SW 1271 (cell line): ENCODE measurements at places on chromosomes 5 and 9.

- no peak for DNase-seq
These were observed 182.4 kb downstream of the NFIB start for GRCh38 chr9:14131356-14132088.

- no peak for DNase-seq
These were observed 241.8 kb downstream of the GAS1 start for GRCh38 chr9:86705490-86705889.

GRCh38 chr9:100472268-100472667 is 681 bp upstream of the TMEFF1 start:
- no peak for DNase-seq

- no peak for DNase-seq
These were observed 390.3 kb downstream of the ANXA1 start for GRCh38 chr9:73541923-73542322.

GRCh38 chr5:94691949-94692348 is 73.5 kb downstream of the SLF1 start:
- peak; percentile 24 for DNase-seq

- DNase-seq, result no peak
These were observed 12.0 kb upstream of the PCSK5 start for GRCh38 chr9:75878488-75878860.

DNA sequence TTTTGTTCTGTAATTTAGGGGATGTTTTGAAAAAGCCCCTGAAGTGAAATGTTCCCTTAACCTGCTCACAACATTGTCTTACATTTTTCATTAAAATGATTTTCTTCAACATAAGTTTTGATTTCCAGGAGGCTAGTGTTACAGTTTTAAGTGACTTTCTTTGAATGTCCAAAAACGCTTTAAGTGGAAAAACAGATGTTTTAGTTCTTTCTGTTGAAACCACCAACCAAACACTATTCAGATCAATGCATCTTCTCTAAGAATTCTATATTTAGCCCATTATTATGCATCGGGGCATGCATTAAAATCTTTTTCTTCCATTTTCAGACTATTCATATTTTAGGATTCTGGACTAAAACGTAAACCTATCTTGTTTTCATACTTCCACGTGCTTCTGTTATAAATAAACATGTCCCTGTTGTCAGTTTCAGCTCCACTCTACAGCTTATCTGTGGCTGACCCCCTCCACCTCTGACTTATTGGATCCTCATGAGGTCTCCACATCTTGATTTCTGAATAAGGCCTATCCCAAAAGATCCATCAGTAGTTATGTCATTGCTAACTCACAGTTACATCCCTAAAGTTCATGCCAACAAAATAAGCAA is 882.3 kb upstream of the SEMA6A start:
- DNase-seq, result no peak

DNA sequence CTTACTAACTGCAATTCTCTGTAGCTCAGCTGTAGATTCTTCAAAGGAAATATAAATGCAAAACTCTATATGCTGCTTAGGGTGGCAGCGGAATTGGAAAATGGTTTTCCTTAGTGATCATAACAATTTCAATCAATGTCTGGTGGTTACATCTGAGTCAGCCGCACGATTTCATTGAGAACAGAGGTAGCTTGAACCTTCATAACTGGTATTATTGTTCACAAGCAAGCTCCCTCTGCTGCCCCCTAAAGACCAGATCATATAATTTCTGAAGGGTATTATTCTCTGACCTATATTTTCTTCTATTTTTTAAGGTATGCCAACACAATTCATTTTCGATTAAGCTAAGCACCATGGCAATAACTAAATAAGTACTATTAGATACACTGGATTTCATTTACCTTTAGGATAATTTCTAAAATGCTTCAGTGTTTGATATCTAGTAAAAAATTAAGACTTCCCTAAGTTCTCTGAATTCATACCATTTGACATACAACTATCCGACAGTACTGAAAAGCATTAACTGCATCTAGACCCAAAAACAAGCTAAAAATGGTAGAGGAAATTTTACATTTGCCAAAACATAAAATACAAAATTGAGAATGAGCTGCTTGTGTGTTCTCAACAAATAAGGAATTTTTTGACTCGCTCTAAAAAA is 181.1 kb upstream of the SPEF2 start:
- DNase-seq, result no peak

DNA sequence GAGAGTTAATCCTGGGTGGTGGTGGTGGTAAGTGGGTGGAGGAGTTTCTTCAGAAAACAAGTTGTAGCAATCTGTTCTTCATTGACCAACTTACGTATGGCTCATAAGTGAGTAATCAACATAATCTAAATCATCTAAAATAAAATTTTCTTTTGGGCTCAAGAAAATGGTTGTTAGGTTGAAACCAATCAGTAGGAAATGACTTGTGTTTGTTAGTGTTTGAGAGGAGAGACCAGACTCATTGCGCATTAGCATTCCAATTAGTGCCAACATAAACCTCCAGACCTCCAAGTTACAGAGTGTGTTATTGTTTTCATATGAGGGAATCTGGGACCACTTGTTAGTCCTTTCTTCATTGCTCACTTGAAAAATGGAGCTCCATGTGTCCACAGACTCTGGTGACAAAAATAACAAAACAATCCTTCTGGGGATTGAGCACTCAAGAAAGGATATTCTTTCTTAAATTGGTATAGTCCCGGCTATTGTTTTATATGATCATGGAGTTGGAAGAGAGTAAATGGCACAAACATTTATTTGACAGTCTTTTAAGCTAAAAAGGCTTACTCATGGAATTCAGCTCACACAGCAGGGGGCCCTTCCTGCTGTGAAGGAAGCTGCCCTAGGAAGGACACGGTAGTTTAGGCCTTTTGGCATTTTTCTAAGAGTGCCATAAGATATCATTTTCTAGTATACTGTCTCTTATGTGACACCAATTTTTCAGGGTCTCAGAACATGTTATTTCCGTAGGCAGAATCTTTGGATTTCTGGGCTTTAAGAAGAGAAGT is 441.1 kb downstream of the EBF1 start:
- no peak for DNase-seq
